ENCODE measurements at places on chromosomes 2 and 18.

DNA sequence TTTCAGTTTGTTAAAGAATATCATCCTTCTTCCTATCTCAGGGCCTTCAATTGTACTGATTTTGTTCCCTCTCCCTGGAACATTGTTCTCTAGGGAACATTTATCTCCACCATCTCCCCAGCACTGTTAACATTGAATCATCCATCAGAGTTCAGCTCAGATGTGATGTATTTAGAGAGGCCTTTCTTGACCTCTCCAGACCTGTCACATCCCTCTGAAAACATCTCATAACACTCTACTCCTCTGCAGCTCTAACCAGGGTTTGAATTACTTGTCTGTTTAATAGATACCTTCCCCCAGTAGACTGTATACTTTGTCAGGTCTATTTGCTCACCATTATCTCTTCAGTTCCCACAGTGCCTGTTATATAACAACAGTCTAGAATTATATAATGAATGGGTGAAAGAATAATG, 98.6 kb downstream of the GALNT1 start:
- DNase-seq = peak; percentile 60

- DNase-seq = no peak
These were observed 30.9 kb downstream of the FAP start for GRCh38 chr2:162212366-162212765.

DNA sequence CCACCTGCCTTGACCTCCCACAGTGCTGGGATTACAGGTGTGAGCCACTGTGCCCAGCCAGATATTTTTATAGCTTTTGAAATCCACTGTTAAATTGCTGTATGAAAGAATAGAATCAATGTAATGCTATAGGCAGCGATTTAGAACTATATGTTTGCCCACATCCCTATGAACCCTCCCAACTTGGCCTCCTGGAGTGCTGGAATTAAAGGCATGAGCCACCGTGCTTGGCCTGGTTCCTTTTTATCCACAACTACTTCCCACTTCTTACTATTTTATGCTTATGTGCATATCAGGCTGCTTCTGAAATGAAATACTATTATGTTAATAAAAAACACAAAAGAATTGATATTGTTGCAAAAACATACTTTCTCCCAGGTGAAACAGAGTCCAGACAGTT, 11.6 kb upstream of the PTPN2 start:
- no peak for DNase-seq

GRCh38 chr2:169782513-169782912, 16.2 kb upstream of the SSB start:
- DNase-seq = no peak

- no peak for DNase-seq
These were observed 63.6 kb downstream of the ACKR3 start for GRCh38 chr2:236633219-236633570.

- DNase-seq = no peak
These were observed 40.1 kb downstream of the NRP2 start for GRCh38 chr2:205722283-205722918.

GRCh38 chr18:30987467-30988241, 54.9 kb downstream of the DSC3 start:
- no peak for DNase-seq

- no peak for DNase-seq
These were observed 244.2 kb upstream of the SALL3 start for GRCh38 chr18:78735131-78736014.

DNA sequence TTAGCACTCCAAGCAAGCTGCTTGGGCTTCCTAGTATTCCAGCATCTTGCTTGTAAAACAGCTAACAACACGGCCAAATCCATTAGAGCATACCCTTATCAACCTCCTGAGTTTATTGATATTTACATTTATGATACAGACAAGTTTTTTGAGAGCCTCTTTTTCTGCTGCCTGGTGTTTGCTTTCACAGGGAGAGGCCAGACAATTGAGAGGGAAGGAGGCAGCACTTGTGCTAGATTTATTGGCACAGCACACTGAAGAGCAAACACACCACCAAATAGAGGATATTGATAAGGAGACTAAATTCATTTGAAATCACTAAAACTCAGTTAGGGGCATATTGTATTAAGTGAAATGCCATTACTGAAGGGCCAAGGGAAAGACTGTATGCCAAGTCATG, 1142.3 kb upstream of the FANCL start:
- DNase-seq = no peak

- DNase-seq = peak; percentile 27
These were observed 1.7 kb downstream of the TBC1D8 start for GRCh38 chr2:101149241-101150192.

- DNase-seq = no peak
These were observed 8.2 kb downstream of the GDF7 start for GRCh38 chr2:20674974-20675679.

DNA sequence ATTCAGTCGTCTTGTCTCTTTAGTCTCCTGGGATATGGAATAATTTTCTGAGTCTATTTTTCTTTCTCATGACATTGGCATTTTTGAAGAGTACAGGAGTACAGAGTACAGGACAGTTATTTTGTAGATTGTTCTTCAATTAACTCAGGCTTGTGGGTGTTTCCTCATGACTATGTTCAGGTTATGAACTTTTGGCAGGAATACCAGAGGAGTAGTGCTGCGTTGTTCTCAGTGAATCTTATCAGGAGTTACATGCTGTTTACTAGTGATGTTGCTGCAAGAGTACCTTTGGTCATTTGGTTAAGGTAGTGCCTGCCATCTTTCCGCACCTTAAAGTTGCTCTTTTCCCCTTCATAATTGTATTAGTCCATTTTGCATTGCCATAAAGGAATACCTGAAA, 41.3 kb upstream of the AGFG1 start:
- no peak for DNase-seq
